Bronchus fibroblast of lung (primary cell): ENCODE measurements at places on chromosomes 12 and 14. TPM values are rescaled to one million over a fixed set of nuclear protein-coding genes. Genes with fewer than 3 reads are reported as not detected.

IGFBP6 gene
- total RNA-seq = 632 and 635 TPM in 2 replicates

CPNE6 gene
- total RNA-seq = not detected in 2 replicates

CCDC175 gene
- total RNA-seq = not detected in 2 replicates

FOXN3 gene
- 26.9 and 27.4 TPM in 2 replicates for total RNA-seq

BMP4 gene
- total RNA-seq = 7.3 and 7.4 TPM in 2 replicates

SIRT4 gene
- 0.59 and 1.5 TPM in 2 replicates for total RNA-seq

ZNF268 gene
- total RNA-seq = 9.7 and 16.0 TPM in 2 replicates

TAC3 gene
- total RNA-seq = 0.34 TPM in 1 of 2 replicates, not detected in the other

IL31 gene
- total RNA-seq = not detected in 2 replicates

TPH2 gene
- not detected in 2 replicates for total RNA-seq

E2F7 gene
- total RNA-seq = 8.9 and 12.1 TPM in 2 replicates

RTN1 gene
- under 0.01 and 0.59 TPM in 2 replicates for total RNA-seq

TAMALIN gene
- 6.1 and 6.2 TPM in 2 replicates for total RNA-seq

AHNAK2 gene
- total RNA-seq = 10.6 and 10.9 TPM in 2 replicates

MIPOL1 gene
- 5.6 and 7.6 TPM in 2 replicates for total RNA-seq

GLRX5 gene
- 56.0 and 62.5 TPM in 2 replicates for total RNA-seq

BHLHE41 gene
- 0.45 and 0.84 TPM in 2 replicates for total RNA-seq

KRT74 gene
- total RNA-seq = not detected in 2 replicates

ANO2 gene
- 0.50 TPM in 1 of 2 replicates, not detected in the other for total RNA-seq

ACOT4 gene
- 1.6 and 1.8 TPM in 2 replicates for total RNA-seq

EMP1 gene
- 356 and 471 TPM in 2 replicates for total RNA-seq

RNU4-1 gene
- total RNA-seq = under 0.01 TPM in 2 replicates

CARMIL3 gene
- total RNA-seq = under 0.01 TPM in 2 replicates

SLC25A47 gene
- total RNA-seq = not detected in 2 replicates

TAS2R9 gene
- total RNA-seq = not detected in 2 replicates

KRT6A gene
- total RNA-seq = 0.17 and 0.30 TPM in 2 replicates

NGB gene
- total RNA-seq = not detected in 2 replicates

DLST gene
- 65.4 and 65.6 TPM in 2 replicates for total RNA-seq

ZDHHC17 gene
- total RNA-seq = 10.3 and 11.3 TPM in 2 replicates

HSPA2 gene
- 10.1 and 10.9 TPM in 2 replicates for total RNA-seq

ESRRB gene
- under 0.01 TPM in 1 of 2 replicates, not detected in the other for total RNA-seq

KRT84 gene
- total RNA-seq = not detected in 2 replicates

PMEL gene
- 0.89 and 1.0 TPM in 2 replicates for total RNA-seq

EPYC gene
- 0.67 TPM in 1 of 2 replicates, not detected in the other for total RNA-seq

NOS1 gene
- not detected in 2 replicates for total RNA-seq

GPR68 gene
- total RNA-seq = 0.30 and 0.84 TPM in 2 replicates

GAS2L3 gene
- total RNA-seq = 23.8 and 27.6 TPM in 2 replicates

TAS2R14 gene
- total RNA-seq = 0.15 and 1.0 TPM in 2 replicates

MAP1LC3B2 gene
- total RNA-seq = 0.17 and 0.30 TPM in 2 replicates

C2CD5 gene
- total RNA-seq = 15.0 TPM in 2 replicates

BCAT1 gene
- total RNA-seq = 100 and 110 TPM in 2 replicates

KRT73 gene
- total RNA-seq = not detected in 2 replicates

NOVA1 gene
- 1.0 and 1.7 TPM in 2 replicates for total RNA-seq

DPPA3 gene
- total RNA-seq = not detected in 2 replicates

CD163L1 gene
- 0.15 and 0.17 TPM in 2 replicates for total RNA-seq

KERA gene
- total RNA-seq = not detected in 2 replicates

ERP27 gene
- total RNA-seq = not detected in 2 replicates

SMAGP gene
- 23.2 and 30.5 TPM in 2 replicates for total RNA-seq
